Stromal cell of bone marrow (primary cell): ENCODE measurements at places on chromosomes 2 and 18.
A peak's percentile ranks its signal among the peaks of the same experiment; 100 is the strongest.

- DNase-seq, result no peak
Observed at GRCh38 chr2:174738841-174739240, 25.4 kb downstream of the CHRNA1 start.

- no peak for DNase-seq
Observed at GRCh38 chr18:13245481-13246000, 27.0 kb downstream of the LDLRAD4 start.

DNA sequence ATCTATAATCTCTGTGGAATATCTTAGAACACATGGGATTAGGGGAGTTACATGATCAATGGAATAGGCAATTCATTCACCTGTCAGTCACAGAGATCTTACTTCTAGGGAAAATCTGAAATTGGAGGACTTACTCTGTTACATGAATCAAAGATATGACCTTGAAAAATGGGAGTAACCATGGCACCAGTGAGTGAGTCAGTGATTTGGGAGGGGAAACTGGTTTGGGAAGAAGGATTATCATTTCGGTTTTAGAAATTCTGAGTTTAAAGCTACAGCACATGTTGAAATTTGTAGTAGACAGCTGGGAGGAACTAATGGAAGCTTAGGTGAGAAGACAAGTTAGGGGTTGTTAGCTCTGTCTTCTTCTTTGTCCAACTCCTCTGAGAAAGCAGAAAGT, 153.7 kb downstream of the CAMKMT start:
- DNase-seq, result peak; percentile 37

GRCh38 chr2:112518807-112519206, 23.5 kb upstream of the POLR1B start:
- no peak for DNase-seq

GRCh38 chr2:239954166-239955086, 70.7 kb downstream of the NDUFA10 start:
- no peak for DNase-seq

GRCh38 chr18:32366586-32367538, 103.8 kb downstream of the GAREM1 start:
- DNase-seq, result no peak

DNA sequence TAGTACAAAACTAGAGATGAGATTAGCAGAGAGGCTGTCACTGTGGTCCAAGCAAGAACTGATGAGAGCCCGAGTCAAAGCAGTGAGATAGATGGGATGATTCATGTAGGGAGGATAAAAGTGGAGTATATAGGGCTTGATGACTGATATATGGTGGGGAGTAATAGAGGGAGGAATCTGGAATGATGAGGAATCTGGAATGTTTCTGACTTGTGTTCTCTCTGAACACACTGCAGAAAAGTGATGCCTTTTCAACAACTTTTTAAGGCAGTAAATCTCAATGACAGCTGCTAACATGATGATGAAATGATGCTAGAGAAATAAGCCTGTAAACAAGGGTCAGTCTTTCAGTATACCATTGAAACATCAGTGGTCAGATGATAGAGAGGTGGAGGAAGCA, 143.5 kb upstream of the SP5 start:
- DNase-seq, result no peak

DNA sequence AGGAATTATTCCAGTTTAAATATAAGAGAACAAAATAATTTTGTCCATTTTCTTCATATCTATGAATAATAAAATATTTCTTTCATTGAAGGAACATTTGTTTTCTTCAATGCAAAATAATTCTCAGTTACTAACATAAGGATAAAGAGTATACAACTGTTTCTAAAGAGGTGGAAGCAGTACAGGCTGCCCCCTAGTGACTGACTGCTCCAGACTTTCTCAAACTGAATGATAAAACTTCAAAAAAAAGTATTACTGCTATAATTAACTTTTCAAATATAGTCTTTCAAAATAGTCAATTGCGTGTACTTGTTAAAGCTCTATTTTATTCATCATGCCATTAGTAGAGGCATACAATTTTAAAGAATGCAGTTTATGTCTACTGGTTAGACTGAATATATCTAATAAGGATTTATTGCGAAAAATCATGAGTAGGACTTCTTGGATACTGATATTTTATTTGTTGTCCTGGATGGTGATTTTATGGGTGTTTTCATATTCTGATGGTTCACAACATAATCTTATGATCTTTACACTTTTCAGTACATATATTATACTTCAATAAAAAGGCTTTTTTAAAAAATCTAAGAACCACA, 100.1 kb downstream of the WDPCP start:
- peak; percentile 28 for DNase-seq
